NCI-H510A treated with DMSO at 0.1 percent for 48 hours (cell line): ENCODE measurements at places on chromosomes 16 and 17.

GRCh38 chr17:83110735-83111134, 31.3 kb downstream of the METRNL start:
- DNase-seq = no peak

DNA sequence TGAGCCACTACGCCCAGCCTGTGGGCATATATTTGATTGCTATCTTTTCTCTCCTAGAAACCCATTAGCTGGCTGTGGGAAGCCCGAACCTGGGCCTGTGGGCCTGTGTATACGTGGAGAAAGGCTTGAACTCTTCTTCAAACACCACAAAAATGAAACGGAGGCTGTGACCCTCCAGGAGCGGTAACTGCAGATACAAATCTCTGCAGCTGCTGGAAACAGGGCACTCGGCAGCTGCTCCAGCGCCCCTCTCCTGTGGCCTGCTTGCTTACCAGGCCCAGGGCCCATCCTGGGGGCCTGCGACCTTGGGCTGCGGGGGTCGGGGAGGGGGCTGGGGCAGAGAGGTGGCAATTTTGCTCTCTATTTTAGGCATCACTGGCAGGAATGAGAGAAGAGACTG, 28.0 kb upstream of the MTSS2 start:
- DNase-seq = no peak

- DNase-seq = no peak
Measured at GRCh38 chr17:58357312-58358297, 5.6 kb upstream of the SUPT4H1 start.

GRCh38 chr17:49383060-49383459, 21.0 kb upstream of the ZNF652 start:
- DNase-seq = no peak

DNA sequence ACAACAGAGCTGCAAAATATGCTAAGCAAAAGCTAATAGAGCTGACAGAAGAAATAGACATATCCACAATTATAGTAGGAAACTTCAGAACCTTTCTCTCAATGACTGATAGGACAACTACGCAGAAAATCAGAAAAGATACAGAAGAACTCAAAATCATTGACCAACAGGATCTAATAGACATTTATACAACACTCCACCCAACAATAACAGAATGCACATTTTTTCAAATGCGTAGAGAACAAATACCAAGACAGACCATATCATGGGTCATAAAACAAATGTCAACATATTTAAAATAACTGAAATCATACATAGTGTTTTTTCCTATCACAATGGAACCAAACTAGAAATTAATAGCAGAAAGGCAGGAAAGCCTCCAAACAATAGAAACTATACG, 237.4 kb downstream of the C16orf78 start:
- DNase-seq = no peak

DNA sequence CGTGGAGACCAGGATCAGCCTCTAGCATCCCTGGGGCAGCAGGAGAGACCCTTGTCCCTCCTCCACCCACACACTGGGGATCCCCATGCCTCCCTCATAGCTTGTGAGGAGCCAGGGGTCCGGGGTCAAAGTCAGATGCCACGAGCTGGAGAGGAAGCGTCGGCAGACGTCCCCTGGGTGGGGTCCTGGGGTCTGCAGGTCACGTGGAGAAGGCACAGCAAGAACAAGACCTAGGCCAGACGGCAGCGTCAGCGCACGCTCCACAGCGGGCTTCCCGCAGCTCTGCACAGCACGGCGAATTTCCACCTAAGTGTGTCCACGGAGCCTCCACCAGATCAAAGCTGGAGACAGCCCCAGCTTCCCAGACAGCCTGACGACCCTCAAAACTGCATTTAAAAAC, 49.3 kb downstream of the SLC7A5 start:
- DNase-seq = no peak

- DNase-seq = no peak
Measured at GRCh38 chr17:81817758-81818147, 13.8 kb downstream of the GCGR start.

DNA sequence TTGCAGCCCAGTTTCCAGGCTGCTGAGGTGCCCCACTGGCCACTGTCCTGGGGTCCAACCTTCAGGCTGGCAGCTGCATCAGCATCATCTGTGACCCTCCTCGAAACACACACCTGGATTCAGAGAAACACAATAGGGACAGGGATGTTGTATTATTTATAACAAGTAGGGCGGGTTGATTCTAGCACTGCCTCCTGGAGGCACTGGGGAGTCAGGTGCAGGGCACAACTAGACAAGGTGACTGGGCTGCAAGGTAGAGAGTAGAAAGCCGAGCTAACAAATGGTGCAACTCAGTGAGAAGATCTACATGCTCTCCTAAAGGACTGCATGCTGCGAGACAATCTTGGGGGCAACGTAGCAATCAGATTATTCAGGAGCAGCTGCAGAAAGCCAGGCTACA, 317.3 kb downstream of the SLC39A11 start:
- DNase-seq = no peak

DNA sequence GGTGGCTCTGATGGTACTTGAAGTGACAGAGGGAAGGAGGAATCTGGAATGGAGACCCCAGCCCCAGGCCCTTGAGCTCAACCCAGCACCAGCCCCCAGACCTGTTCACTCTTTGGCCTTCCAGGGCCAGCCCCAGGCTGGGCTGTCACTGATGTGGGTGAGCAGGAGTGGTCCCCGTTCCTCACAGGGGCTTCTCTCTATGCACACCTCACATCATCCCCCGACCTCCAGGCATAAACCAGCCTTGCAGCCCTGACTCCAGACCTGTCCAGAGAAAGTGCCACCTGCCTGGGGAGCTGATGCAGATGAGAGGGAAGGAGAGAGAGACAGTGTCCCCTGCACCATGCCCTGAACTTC, 182.6 kb upstream of the SDK2 start:
- DNase-seq = peak; percentile 34

DNA sequence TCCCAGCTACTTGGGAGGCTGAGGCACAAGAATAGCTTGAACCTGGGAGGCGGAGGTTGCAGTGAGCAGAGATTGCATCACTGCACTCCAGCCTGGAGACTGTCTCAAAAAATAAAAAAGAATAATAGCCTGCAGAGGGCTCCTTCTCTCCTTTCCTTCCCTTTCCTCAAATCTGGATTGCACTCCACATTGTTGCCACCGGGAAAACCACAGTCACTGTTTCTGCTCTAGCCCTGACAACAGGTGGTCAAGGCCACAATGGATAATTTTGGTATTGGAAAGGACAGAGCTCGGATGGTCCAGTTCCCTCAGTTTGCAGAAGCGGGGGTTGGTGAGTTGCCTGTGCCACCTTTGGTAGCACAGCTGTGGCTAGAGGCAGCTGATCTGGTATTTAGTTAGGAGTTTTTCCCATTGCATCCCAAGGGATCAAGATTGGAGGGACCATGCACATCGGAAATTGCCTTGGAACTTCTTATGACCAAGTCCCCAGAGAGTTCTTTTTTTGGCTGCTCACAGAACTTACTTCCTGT, 44.7 kb upstream of the PRSS54 start:
- no peak for DNase-seq

DNA sequence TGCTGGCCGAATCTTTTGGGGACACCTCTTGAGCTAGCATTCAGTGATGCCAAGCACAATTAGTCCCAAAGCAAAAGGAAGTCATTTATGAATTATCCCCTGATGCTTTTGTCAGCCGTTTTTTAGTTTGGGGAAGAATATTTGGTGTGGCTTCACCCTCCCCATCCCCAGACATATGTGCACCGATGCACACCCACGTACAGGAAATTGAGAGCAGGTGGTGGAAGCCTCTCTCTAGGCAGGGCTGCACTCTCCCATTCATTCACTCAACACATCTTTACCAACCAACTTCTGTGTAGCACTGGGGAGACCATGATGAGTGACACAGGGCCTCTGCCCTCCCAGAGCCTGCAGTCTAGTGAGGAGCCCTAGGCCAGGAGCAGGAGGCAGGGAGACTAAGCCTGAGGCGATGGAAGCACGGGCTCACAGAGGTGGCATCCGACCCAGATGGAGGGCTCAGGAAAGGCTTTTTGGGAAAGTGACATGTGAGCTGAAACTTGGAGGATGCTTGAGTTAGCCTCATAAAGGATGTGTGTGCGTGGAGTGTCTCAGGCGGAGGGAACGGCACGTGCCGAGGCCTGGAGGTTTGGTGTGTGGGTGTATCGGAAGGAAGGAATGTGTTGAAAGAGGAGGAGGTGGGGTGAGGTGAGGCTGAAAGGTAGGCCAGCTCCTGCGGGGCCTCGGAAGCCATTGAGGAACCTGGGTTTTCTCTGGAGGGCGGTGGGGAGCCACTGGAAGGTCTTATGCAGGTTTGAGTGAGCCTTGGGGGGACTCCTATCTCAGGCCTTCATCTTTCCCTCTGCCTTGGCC, 43.8 kb downstream of the PSME3IP1 start:
- DNase-seq = no peak

DNA sequence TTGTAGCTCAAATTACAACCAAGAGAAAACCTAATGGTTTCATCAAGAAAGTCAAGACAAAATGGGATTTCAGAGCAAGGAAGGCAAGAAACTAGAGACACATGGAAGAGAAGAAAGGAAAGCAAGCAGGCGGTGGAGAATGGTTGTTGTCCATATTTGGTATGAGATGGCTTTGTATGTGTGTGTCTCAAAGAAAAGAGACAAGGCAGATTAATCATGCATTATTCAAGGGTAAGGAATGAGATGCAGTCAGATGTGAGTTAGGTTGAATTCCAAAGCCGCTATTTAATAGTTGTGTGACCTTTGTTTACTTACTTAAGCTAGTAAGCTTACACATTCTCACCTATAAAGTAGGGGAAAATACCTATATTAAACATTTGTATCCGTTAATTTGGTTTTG, 1029.6 kb downstream of the CDH11 start:
- DNase-seq = no peak

GRCh38 chr17:31524926-31525800, 133.7 kb downstream of the RAB11FIP4 start:
- peak; percentile 47 for DNase-seq

GRCh38 chr17:13055131-13055530, 37.3 kb upstream of the ELAC2 start:
- no peak for DNase-seq

DNA sequence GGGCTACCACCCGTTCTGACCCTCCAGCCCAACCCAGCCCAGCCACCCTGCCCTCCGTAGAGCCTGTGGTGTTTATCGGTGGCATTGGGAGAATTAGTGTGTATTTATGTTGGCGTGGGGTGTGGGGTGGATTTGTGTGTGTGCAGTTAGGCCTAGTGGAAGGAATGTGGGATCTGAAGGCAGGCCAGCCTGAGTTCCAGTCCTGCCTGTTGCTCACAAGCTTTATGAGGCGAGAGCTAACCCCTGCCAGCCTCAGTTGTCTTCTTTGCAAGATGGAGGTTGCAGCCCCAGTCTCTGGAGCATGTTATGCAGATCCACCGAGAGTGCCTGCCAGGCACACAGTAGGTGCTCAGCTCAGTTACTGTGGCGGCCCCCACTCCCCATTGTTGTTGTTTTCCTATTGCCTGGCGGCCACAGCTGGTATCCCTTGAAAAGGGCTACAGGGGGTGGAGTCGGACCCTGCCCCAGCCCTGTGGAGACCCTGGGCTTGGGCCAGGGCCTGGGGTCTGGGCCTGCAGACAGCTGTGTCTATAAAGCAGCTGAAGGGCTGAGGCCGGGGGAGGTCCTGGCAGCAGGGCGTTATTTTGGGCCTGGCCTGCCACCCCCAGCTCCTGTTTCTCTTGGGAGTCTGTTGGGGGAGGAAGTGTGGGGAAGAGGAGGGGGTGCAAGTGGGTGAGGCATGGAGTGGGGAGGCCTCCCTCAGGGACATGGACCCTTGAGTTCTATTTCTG, 5.1 kb downstream of the ERBB2 start:
- no peak for DNase-seq

DNA sequence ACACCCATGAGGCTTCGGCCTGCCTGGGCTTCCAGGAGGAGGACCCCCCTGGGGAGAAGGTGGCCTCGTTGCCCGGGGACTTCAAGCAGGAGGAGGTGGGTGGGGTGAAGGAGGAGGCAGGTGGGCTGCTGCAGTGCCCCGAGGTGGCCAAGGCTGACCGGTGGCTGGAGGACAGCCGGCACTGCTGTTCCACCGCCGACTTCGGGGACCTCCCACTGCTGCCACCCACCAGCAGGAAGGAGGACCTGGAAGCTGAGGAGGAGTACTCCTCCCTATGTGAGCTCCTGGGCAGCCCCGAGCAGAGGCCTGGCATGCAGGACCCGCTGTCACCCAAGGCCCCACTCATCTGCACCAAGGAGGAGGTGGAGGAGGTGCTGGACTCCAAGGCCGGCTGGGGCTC, 41.5 kb downstream of the SREBF1 start:
- no peak for DNase-seq

DNA sequence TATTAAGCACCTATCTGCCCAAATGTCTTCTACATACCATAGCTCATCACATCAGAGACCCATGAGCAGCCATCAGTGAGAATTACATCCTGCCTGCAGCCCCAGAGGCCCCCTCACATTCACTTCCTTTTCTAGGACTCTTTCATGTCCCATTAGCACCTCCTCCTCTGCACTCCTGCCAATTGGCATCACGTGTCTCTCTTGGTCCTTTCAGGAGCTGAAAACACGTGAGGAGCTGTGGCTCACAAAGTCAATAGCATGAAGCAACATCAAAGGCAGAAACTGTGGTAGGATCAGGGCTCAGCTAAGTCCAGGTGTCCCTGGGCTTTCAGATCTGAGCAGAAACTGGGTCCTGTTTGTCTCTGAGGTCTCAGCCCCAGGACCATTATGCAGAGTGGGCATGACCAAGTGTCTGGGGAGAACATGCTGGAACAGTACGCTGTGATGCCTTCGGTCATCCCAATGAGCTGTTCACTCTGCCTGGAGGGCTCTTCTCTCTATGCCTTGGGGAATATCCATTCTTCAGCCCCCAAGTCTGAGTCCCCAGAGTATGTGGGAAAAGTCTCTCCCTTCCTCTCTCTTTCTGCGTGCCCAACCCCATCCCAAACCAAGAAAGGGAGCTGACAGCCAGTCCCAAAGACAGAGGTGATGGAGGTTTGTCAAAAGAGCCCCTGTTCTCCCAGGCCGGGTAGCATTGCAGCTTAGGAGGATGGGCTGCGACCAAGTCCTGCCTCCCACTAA, 457.0 kb upstream of the CDH5 start:
- peak; percentile 67 for DNase-seq
